ENCODE measurements at places on chromosomes 11 and 22.

DNA sequence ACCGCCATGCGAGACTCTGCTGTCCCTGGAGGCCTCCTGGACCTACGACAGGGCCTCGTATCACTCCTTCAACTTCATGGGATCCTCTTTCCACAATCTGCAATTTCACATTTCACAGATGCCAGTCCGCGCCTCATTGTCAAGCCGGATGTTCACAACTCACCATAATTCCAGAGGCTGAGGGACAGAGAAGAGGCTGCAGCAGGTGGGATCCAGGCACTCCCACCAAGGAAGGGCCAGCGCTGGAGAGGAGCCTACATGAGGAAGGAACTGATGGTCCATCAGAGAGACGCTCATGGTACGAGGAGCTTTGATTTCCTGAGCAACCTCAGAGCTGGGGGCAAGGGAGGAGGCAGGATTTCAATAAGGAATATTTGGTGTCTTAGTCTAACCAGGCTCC lies 495.0 kb downstream of the BRD1 start:
- no peak overlapping the region for H3K27ac ChIP-seq
- DNase-seq = no peak
- H3K36me3 ChIP-seq = no peaks in the 10 kb centered on the region

- no peak overlapping the region for H3K4me3 ChIP-seq
- peak; percentile 79 for DNase-seq
- peak overlapping the region; percentile 74 for H3K27ac ChIP-seq
- peaks cover 64% of the 10 kb centered on the region for H3K36me3 ChIP-seq
Observed at GRCh38 chr22:37887584-37888378, 18.3 kb upstream of the MICALL1 start.

- H3K27ac ChIP-seq = no peak overlapping the region
- H3K4me1 ChIP-seq = no peaks in the 10 kb centered on the region
- no peak overlapping the region for H3K4me3 ChIP-seq
- H3K36me3 ChIP-seq = no peaks in the 10 kb centered on the region
- no peaks in the 10 kb centered on the region for H3K27me3 ChIP-seq
- DNase-seq = no peak
Observed at GRCh38 chr11:67548555-67549110, 25.4 kb upstream of the CABP2 start.

GRCh38 chr11:114738954-114739353 lies 60.6 kb downstream of the NXPE2 start:
- no peaks in the 10 kb centered on the region for H3K27me3 ChIP-seq
- no peaks in the 10 kb centered on the region for H3K4me1 ChIP-seq
- H3K27ac ChIP-seq = no peak overlapping the region
- DNase-seq = no peak
- no peak overlapping the region for H3K4me3 ChIP-seq
- no peaks in the 10 kb centered on the region for H3K36me3 ChIP-seq

- peak overlapping the region; percentile 28 for H3K27ac ChIP-seq
- no peak for DNase-seq
- H3K27me3 ChIP-seq = no peaks in the 10 kb centered on the region
- H3K4me1 ChIP-seq = no peaks in the 10 kb centered on the region
Observed at GRCh38 chr11:10925149-10925926, 67.5 kb upstream of the ZBED5 start.

- H3K27me3 ChIP-seq = no peaks in the 10 kb centered on the region
- H3K4me3 ChIP-seq = peak overlapping the region; percentile 87
- H3K4me1 ChIP-seq = peaks cover 10% of the 10 kb centered on the region
- DNase-seq = no peak
- H3K36me3 ChIP-seq = peaks cover 44% of the 10 kb centered on the region
Observed at GRCh38 chr11:17076517-17077239, 789 bp downstream of the RPS13 start.

GRCh38 chr11:79055856-79056631 lies 384.8 kb downstream of the TENM4 start:
- no peak for DNase-seq
- H3K4me3 ChIP-seq = no peak overlapping the region
- no peaks in the 10 kb centered on the region for H3K4me1 ChIP-seq
- no peak overlapping the region for H3K27ac ChIP-seq
- H3K36me3 ChIP-seq = no peaks in the 10 kb centered on the region

- no peak overlapping the region for H3K4me3 ChIP-seq
- peaks cover 26% of the 10 kb centered on the region for H3K36me3 ChIP-seq
- no peak overlapping the region for H3K27ac ChIP-seq
- H3K27me3 ChIP-seq = no peaks in the 10 kb centered on the region
Observed at GRCh38 chr11:66363805-66364535, 7.6 kb downstream of the SLC29A2 start.

DNA sequence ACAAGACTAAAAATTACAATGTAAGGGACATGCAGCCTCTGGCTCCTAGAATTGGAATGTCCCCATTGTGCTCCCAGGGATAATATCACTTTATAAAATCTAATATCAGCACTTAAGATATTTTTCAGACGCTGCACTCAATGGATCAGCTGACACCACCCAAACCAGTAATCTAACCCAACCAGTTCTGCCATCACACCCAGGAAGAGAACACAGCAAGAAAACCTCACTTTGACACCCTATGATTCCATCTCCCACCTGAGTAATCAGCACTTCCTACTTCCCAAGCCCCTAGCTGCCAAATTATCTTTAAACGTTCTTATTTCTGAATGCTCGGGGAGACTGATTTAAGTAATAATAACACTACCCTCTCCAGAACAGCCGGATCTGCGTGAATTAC lies 2.6 kb downstream of the CASP4 start:
- H3K4me1 ChIP-seq = peaks cover 27% of the 10 kb centered on the region
- H3K36me3 ChIP-seq = peaks cover 31% of the 10 kb centered on the region
- no peak for DNase-seq
- H3K27me3 ChIP-seq = no peaks in the 10 kb centered on the region
- H3K4me3 ChIP-seq = no peak overlapping the region

DNA sequence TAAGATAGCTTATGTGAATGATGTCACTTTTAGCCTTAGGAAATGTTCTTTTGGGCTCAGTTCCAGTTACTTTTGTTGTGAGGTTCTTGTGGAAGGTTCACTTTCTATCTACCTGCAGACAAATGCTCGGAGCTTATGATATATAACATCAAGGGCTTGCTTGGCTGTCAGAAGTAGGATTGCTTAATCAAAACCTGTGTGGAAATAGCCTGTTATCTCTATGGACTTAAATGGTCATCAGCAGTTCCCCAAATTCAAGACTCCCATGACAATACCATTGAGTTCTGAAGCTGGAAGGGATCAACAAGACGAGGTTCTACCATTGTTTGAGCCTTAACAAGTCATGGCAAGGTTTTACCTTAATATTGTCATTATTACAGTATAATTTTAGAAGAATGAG lies 43.8 kb downstream of the FLI1 start:
- DNase-seq = no peak
- no peak overlapping the region for H3K4me3 ChIP-seq
- no peaks in the 10 kb centered on the region for H3K27me3 ChIP-seq
- H3K4me1 ChIP-seq = no peaks in the 10 kb centered on the region

All from RWPE2 (cell line).